ENCODE measurements at places on chromosomes 3 and 15.

- DNase-seq: no peak
These were observed 130.6 kb downstream of the LRIG1 start for GRCh38 chr3:66370179-66370578.

- no peak for DNase-seq
These were observed 30.9 kb downstream of the C3orf18 start for GRCh38 chr3:50536471-50537180.

GRCh38 chr3:150920236-150920635 lies 15.0 kb upstream of the MINDY4B start:
- no peak for DNase-seq

GRCh38 chr3:11095932-11096265 lies 58.4 kb upstream of the HRH1 start:
- no peak for DNase-seq

GRCh38 chr15:34582461-34583371 lies 735 bp downstream of the GOLGA8B start:
- DNase-seq: peak; percentile 38

DNA sequence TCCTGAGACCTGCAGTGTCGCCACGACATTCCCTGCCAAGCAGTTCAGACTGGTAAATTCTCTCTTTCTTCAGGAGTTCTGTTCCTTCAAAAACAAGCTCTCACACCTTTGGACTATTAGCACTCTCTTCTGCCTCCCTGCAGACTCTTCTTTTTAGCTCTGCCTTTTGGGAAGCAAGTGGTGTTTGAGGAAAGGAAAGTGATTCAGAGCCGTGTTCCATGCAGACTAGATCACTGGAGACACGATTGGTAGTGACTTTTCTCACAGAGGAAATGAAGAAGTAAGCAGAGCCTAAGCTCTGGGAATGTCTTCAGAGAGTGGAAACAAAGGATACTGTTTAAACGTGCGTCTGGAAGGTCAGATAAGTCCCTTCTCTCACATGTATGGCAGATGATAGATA lies 270.6 kb upstream of the TPRG1 start:
- DNase-seq: no peak

DNA sequence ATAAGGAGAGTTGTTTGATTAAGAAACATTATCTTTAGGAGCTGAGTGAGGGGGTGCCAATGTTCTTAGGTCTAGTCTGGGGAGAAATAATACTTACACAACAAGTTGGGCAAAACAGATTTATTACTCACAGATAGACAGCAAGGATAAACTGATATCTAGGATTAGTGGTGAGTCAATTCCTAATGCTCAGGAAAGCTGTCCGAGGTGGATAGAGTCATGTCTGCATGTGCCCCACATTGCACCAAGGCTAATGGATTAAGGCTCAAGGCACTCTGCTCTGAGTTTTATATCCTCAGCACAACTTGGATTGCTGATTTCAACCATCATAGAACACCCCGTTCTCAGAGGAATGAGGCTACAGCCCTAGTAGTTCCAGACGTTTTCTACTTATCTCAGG lies 1042.3 kb downstream of the OTOL1 start:
- no peak for DNase-seq

DNA sequence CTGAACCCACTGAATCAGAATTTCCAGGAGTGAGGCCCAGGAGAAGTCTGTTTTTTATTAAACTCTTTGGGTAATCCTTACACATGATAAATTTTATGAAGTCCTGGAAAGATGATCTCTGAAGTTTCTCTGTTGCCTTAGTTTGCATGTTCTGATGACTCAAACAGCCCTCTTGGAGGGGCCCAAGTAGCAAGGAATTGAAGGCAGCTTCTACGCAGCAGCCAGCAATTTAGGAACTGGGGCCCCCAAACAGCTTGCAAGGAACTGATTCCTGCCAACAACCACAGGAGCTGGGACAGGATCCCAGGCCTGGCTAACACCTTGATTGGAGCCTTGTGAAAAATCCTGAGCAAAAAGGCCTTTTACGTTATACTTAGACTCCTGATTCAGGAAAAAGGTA lies 5.4 kb upstream of the ACP3 start:
- DNase-seq: no peak

DNA sequence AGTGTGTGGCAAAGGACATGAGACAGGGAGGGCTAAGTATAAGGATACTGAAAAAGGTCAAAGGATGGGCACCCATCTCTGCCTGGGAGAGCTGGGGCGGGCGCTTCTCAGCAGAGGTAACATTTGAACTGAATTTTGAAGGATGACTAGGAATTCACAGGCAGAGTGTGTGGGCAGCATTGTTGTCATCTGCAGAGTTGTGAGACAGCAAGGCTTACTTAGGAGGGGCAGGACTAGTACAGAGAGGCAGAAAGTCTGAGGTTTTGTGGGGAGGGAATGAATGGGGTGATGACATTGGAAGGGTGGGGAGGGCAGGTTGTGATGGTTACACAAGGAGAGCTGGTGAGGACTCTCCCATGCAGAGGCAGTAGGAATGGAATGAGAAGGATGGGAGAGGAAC lies 84.1 kb upstream of the PRR23C start:
- DNase-seq: no peak

DNA sequence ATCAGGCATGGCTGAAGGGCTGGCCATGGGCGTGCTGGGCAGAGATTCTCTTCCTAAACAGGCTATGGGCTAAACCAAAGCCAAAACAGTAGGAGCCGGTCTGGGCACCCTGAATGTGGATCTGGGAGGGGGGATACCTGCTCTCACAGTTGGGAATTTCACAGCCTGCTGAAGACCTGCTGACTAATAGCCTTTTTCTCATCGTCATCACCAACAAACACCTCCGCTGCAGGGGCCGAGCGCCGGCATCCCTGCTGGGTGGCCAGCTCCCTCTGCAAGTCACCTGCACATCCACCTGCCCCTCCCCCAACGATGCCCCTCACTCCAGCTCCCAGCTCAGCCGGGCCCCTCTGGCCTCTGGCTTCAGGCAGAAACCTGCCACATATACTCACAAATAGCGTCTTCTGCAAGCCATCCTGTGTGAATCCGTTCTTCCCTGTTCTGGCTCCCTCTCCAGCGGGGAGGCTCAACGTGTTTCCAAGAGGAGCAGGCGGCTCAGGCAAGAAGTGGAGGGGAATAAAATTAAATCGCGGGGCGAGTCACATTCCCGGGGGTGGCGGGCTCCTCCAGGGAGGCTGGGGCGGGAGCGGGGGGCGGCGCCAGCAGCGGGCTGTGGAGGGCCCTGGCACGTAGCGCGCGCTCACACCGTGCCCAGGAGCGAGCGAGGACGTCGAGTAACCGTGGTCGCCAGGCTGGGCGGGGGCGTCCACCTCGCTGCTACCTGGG lies 466 bp downstream of the IQSEC1 start:
- no peak for DNase-seq

DNA sequence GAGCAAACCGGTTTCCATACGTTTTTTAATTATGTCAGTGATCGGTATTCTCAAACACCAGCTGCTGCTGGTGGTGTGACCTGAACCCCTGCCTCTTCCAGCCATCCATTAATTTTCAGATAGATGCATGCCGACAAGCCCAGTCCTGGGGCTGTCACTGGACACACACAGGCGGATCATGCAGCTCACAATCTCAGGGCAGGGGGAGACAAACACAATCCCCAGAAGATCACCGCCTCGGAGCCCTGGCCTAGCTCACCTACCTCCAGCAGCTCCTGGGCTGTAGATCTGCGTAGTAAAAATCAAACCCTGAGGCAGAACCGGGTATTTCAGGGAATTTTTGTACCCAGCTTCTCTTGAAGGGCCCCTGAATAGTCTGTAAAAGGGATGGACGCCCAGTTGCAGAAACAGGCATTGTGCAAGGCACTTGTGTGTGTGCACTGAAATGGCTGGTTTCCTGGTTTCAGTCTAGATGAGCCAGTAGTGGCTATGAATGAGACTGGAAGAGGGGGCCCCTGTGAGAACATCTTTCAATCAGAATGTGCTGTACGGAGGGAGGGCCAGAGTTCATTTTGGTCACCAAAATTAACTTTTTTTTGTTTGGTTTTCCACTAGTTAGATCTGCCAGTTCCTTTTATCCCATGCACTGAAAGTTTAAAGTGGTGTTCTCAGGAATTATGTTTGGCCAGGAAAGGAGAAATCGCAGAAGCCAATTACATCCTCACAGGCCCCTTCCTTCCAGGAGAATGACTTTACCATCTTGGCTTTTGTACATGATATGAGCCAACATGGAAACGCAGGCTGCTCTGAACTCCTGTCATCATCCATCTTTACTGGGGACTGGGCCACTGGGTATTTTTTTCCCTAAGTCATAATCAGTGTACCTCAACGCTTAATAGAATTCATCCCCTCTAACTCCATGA lies 55.0 kb upstream of the RPL32 start:
- DNase-seq: no peak

DNA sequence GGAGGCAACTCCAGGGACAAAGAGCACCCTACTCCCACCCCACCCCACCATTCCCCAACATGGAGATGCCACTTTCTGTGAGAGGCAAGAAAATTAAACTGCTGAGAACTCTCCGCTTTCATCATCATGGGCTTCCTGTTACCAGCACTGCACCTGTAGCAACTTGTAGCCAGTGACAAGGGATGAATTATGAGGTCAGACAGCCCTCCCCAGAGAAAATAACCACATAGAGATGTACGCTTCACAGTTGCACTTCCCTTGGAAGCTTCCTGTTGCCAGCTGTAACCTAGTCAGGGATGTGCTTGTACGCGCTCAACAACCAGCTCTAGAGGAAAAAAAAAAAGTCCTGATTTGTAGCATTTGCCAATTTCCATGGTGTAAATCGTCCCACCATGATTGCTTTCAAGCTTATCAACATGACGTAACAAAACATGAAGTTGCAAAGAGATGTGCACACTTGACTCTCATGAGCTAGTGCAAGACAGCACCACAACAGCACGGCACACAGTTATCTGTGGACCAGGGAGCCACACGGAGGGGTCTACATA lies 145.4 kb downstream of the RAB11A start:
- DNase-seq: no peak

- peak; percentile 72 for DNase-seq
These were observed at the start of gene CELSR3 for GRCh38 chr3:48662753-48663488. Gene CELSR3 (minus strand): TSS chr3:48662886. CDS start chr3:48662634, 252 bp downstream.

GRCh38 chr15:81297147-81297572 lies 26.8 kb downstream of the STARD5 start:
- DNase-seq: no peak

- no peak for DNase-seq
These were observed 45.2 kb downstream of the CGNL1 start for GRCh38 chr15:57421551-57421950.

DNA sequence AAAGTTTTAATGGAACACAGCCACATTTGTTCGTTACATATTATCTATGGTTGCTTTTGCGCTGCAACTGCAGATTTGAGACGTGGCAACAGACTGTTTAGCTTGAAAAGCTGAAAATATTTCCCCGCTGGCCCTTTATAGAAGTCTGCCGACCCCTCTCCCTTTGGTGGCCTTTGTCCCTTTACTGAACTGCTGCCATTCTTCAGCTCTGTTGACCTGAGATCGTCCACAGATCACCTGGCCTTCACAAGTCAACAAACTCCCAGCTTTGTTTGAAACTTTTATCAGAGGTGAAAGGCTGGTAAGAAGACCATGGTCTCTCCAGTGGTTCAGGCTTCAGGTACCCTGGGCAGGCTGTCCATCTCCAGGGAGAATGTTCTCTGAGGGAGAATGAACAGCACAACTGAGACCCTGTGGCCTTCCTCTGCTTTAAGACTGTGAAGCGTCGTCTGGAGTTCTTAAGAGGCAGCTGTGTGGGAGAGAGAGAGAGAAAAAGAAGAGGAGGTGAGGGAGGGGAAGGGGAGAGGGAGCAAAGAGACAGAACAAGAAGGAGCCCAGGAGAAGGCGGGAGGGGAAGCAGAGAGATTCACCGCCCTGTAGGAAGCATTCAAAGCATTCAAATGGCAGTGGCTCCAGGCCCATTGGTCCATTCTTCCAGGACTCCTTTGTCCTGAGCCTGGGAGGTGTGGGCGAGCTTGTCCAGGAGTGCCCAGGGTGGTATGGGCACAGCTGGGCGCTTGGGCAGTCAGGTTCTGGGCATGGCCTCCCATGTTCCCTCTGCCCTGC lies 53.7 kb upstream of the INSYN1 start:
- no peak for DNase-seq

DNA sequence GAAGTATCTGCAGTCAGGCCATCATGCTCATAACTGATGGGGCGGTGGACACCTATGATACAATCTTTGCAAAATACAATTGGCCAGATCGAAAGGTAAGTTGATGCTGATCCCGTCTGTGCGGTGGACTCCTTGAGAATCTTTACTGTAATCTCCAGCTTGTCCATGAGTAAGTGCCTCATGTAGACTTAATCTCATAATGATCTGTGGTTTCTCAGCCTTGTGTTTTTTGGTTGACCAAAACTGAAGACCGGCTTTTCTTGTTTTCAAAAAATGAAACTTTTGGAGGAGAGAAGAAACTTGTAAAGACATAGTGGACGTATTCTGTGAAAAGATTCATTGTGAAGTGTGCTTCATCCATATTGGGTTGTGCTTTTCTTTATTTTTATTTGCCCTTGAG lies 285.7 kb downstream of the LRTM1 start:
- no peak for DNase-seq

- no peak for DNase-seq
These were observed 27.0 kb downstream of the ATRIP start for GRCh38 chr3:48473617-48473952.

GRCh38 chr3:12944849-12945248 lies 103.5 kb upstream of the RPL32 start:
- DNase-seq: peak; percentile 71

GRCh38 chr15:78418686-78419085 lies 19.3 kb upstream of the IREB2 start:
- no peak for DNase-seq

DNA sequence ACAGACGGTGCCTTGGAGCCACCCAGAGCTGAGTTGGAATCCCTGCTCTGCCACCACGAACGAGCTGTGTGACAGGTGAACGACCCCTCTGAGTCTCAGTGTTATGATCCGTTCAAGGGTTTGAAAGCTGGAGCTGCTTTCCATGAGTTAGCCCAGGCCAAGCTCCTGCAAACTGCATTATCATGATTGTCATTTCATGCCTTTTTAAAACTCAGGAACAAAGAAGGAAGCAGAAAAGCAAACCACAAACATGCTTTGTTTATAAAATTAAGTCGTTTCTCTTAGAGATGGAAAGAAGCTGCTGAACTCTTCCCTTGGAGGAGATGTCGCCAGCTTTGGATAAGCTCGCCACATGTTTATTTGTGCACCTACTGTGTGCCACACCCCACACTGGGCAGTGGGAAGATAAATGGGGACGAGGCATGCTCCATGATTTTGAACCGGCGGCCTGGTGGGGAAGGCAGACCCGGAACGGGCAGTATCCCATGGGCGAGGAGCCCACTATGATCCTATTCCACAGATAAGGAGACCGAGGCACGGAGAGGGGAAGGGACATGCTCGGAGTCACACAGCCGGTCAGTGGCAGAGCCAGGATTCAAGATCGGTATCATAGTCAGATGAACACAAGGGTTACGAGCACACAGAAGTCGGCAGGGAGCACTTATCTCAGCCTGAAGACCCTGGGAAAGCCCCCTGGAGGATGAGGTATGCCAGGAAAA lies 15.9 kb downstream of the HRH1 start:
- DNase-seq: no peak

Data from frontal cortex (tissue), 4 donors.